ENCODE measurements at places on chromosomes 3 and 15.
A peak's percentile ranks its signal among the peaks of the same experiment; 100 is the strongest.

GRCh38 chr15:60751985-60752952, 273.3 kb upstream of the ICE2 start:
- DNase-seq, result no peak

DNA sequence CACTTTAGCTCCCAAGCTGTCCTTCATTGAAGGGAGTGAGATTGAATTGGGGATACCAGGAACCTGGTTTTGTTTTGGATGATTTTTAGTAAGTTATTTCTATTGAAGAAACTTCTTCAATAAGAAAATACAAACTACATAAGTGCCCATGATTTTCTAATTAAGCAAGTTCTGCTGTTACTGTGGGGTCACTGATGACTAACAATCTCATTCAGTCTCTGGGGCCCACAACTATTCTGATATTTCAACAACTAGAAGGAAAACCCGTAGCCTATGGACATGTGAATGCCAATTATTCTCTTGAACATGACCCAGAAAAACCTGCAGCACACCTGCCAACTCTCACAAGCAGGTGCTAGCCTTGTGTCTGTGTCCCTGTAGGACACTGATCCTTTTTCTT, 184.6 kb downstream of the DCLK3 start:
- no peak for DNase-seq

DNA sequence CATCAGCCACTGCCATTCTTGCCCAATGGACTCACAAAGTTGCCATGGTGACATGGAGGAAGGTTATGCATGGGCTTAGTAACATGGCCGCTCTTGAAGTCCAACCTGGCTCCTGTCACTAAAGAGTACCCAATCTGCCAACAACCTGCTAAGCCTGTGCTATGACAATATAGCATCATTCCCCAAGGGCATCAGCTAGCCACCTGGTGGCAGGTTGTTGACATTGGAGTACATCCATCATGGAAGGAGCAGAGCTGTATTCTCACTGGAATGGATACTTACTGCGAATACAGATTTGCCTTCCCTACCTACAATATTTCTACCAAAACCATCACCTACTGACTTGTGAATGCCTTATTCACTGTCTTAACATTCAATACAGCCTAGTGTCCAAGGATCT, 138.9 kb upstream of the RORA start:
- peak; percentile 26 for DNase-seq

DNA sequence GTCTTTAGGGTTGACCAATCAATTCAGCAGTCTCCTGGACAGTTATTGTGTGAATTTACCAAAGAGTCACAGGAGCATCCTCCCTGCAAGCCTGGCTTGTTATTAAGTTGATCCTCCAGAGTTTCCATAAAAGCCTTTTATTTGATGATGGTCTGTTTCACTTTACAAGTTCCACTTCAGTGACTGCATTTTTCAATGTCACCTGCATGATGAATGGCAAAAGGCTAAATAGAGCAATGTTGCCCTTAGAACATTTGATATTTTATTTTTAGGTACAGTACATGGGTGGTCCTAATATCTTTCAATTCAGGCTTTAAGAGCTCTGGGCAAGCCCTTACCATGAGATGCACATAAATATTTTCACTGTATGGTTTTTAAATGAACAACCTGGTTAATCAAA, 22.6 kb downstream of the GUCA1C start:
- DNase-seq, result no peak

- no peak for DNase-seq
These were observed 193.0 kb upstream of the GOLIM4 start for GRCh38 chr3:168288511-168289401.

DNA sequence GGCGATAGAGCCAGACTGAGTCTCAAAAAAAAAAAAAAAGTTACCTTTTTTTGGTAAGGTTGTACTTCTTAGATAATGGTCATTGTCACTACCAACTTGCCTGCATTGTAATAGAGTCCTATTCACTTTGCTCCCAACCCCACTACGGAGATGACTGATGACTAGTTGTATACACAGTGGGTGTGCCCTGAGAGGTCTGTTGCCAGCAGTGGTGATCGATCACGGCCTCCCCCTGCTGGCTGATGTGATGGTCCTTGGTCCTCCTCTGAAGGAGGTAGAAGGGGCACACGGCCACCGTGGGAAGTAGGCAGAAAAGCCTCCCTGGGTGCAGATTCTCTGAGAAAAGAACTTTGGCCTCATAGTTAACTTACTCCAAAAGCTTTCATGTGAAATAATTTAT, 10.7 kb downstream of the GCNT3 start:
- DNase-seq, result no peak

DNA sequence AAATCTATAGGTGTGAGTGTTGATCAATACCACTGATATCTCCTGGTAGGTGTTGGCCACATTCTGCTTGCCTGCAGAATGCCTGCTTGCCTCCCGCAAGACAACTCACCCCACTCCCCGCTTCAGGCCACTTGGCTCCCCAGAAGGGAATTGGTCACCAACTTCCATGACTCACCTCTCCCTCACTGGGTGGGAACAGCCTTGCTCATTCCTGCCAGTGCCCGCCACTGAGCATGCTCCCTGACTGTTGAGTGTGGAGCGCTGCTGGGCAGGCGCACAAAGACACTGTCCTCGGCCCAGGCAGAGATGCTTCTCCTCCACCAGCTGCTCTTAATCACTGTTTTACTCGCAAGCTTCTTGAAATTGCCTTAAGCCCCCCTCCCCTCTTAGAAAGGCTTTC, 57.3 kb upstream of the PPP2R3A start:
- no peak for DNase-seq

DNA sequence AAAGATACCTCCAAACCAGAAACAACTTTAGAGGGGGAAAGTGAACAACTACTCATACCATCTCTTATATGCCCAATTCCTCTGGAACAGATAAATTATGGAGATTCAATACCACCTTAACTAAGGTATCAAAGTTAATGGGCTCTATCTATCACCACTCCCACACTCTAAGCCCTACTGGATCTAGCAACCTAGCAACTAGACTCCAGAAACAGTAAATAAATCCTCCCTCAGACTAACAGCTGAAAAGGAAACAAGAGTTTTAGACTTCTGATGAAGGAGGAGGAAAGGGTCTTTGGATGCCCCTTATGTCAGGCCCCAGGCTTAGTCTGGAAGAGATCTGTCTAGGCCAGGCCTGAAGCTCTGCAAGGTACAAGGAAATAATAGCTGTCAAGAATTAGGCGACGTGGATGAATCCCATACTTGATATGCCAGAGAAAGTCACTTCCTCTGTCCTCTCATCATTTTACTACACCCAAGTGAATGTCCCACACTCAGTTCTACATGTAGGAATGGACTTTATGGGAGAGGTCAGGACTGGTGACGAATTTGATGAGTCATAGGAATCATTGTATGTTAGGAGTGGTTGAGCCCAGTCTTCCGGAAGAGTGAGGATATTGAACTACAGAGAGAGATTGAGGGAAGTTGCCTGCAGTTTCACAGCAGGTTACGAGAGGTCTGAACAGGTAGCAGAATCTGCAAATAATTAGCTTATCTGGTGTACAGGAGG, 113.8 kb downstream of the AKAP13 start:
- no peak for DNase-seq

All from NCI-H524 treated with DMSO at 0.1 percent for 48 hours (cell line).